ENCODE measurements at places on chromosomes 16 and 17.

DNA sequence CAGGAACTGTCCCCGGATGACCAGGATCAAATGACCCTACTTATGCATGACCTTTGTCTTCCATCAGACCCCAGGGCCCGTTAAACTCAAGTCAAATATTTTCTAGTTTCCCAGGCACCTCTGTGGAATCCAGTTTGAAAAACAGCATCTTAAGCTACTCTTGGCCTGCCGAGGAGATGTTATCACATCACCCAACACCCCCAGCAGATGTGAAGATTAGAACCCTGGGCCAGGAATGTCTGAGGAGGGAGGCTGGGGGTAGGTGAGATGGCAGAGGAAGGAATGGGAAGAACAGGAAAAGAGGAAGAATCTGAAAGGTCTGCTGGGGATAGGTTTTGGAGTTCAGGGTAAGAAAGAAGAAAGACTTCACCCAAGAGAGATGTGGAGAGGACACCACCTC lies 79.2 kb downstream of the AXIN2 start:
- DNase-seq = no peak

- DNase-seq = no peak
Measured at GRCh38 chr17:5942687-5943086, 127.5 kb upstream of the WSCD1 start.

- peak; percentile 92 for DNase-seq
Measured at GRCh38 chr16:2720719-2721633, 952 bp upstream of the PRSS27 start.

- DNase-seq = no peak
Measured at GRCh38 chr17:17043461-17044271, 1.4 kb downstream of the MPRIP start.

- DNase-seq = no peak
Measured at GRCh38 chr16:70747703-70748631, 53.0 kb downstream of the VAC14 start.

GRCh38 chr17:18107971-18108370 lies 585 bp upstream of the MYO15A start:
- no peak for DNase-seq

DNA sequence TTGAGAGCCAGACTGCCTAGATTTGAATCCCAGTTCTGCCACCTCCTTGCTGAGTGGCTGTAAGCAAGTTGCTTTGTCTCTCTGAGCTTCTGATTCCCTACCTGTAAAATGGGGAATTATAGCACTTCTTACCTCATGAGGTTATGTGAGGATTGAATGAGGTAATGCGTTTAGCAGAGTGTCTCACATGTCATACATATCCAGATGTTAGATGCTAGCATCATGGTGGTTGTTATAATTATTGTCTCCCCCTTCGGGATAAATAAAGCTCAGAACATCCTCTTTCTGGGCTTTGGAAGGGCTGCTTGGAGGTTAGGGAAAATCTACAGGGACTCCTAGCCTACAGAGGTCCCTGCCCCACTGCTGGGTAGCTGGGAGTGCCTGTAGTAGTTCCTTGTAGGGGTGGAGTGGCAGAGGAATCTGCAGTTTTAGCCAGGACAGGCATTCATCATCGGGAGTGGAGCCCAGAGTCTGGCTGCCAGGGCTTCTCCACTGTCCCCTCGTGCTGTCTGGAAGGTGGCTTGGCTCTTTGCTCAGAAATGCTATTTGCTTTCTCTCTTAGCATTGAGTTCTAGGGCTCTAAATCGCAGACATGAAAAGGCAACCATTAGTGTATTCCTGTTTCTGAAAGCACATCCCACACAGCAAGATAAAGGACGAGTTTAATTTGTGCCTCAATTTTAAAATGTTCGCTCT lies 137.9 kb upstream of the CACNG3 start:
- DNase-seq = no peak

GRCh38 chr16:920717-921116 lies 50.1 kb downstream of the LMF1 start:
- DNase-seq = no peak

DNA sequence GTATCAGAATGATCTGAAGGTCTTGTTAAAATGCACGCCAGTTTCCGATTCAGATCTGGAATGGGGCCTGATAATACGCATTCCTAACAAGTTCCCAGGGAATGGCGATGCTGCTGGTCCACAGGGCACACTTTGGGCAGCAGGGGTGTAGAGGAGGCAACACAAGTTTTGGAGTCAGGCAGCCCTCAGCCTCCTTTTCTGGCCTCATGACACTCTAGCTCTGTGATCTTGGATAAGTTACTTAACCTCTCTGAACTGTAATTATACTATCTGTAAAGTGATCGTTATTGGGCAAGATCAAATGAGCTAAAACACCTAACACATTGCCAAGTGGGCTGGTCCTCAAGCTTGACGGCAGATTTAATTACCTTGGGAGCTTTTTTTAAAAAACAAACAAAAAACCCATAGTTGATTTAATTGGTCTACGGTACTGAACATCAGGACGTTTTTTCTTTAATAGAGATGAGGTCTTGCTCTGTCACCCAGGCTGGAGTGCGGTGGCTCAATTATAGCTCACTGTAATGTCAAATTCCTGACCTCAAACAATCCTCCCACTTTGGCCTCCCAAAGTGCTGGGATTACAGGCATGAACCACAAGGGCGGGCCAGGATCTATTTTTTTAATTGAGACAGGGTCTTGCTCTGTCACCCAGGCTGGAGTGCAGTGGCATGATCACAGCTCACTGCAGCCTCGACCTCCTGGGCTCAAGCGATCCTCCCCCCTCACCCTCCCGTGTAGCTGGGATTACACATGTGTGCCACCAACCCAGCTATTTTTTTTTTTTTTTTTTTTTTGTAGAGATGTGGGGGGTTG lies 10.0 kb upstream of the MRPS23 start:
- no peak for DNase-seq

Measured in suppressor macrophage treated with lipopolysaccharide for 4 hours (primary cell).